ENCODE measurements at places on chromosomes 3 and 15.

GRCh38 chr3:146148468-146148931 lies 12.5 kb downstream of the PLOD2 start:
- DNase-seq = no peak

DNA sequence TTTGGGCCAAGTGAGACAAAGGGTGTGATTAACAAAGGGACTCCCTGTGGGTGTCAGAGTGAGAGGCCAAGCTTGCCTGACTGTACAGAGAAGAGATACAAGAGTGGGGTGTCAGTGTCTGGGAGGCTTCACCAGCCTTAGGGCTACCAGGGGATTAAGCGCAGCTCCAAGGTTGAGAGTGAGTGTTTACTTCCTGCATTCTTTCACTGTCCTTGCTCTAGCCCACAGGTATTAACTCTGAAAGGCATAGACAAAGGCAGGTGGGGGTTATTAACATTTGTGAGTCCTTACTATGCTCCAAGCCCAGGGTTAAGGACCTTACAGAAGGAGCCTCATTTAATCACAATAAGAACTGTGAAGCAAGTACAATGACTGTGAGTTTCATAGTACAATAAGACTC lies 107.6 kb downstream of the IL20RB start:
- no peak for DNase-seq

- DNase-seq = no peak
Observed at GRCh38 chr3:185823078-185824044, 1.5 kb downstream of the IGF2BP2 start.

DNA sequence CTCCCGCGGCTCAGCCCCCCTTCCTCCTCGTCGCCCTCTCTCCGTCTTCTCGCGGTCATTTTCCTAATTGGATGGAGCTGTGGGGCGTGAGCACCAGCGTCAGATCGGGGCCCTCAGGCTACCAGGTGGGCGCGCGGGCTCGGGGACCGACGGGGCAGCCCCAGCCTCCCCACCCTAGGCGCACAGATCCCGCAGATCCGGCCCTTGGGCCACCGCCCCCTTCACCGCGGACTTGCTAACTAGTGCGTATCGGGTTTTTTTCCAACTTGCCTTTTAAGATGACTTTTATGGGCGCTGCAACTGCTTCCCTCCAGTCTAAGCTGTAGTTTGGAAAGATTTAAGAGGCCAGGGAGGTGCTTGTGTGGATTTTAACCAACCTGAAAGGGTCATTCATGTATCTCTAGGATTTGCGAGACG lies 1.3 kb downstream of the ZNF710 start:
- no peak for DNase-seq
